Activated T-cell treated with anti-CD3 and anti-CD28 coated beads, Interleukin-2, amount 50 U/mL, for 72 hours (primary cell): ENCODE measurements at places on chromosomes 16 and 17. TPM values are rescaled to one million over a fixed set of nuclear protein-coding genes. Genes with fewer than 3 reads are reported as not detected.

GRCh38 chr17:74342224-74342623, 16.2 kb downstream of the KIF19 start:
- no peak for DNase-seq

- no peak for DNase-seq
Measured at GRCh38 chr17:81298325-81298990, 3.4 kb upstream of the SLC38A10 start.

DNA sequence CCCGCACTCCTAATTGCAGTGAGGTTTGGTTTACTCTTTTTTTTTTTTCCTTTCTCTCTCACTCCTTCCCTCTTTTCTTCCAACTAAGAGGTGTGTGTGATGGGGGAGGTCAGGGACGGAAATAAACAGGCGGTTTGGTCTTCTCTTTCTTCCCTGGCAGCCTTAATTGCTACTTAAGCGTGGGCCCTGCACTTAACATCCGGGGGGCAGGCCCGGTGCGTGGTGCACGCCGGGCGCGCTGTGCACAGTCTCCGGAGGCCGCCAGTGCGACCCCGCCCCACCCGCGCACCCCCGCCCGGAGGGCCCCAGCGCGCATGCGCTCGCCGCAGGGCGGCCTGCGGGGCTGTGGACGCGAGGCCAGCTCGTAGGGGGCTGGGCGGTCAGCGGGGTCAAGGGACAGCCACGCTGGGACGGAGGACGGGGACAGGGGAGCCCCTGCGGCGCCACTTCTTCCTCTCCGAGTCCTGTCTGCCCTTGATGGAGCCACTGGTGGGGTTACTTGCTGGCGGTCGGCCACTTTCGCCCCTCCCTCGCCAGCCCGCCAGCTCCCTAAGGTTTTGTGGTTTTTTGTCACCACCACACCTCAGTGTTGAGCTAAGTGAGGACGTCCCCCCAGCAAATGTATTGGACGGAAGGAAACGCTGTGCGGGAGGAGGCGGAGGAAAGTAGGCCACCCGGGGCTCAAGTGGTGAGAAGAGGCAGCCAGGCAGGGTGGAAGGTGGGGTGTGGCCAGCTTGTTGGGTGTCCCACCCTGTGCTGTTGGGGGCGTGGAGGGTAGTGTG, 120.9 kb downstream of the MRM1 start:
- DNase-seq = peak; percentile 92

GRCh38 chr16:68073902-68074760, 11.0 kb upstream of the NFATC3 start:
- DNase-seq = no peak

- DNase-seq = no peak
Measured at GRCh38 chr17:15231851-15232516, 33.1 kb downstream of the PMP22 start.

- no peak for DNase-seq
Measured at GRCh38 chr16:76500006-76500405, 222.8 kb downstream of the CNTNAP4 start.

DNA sequence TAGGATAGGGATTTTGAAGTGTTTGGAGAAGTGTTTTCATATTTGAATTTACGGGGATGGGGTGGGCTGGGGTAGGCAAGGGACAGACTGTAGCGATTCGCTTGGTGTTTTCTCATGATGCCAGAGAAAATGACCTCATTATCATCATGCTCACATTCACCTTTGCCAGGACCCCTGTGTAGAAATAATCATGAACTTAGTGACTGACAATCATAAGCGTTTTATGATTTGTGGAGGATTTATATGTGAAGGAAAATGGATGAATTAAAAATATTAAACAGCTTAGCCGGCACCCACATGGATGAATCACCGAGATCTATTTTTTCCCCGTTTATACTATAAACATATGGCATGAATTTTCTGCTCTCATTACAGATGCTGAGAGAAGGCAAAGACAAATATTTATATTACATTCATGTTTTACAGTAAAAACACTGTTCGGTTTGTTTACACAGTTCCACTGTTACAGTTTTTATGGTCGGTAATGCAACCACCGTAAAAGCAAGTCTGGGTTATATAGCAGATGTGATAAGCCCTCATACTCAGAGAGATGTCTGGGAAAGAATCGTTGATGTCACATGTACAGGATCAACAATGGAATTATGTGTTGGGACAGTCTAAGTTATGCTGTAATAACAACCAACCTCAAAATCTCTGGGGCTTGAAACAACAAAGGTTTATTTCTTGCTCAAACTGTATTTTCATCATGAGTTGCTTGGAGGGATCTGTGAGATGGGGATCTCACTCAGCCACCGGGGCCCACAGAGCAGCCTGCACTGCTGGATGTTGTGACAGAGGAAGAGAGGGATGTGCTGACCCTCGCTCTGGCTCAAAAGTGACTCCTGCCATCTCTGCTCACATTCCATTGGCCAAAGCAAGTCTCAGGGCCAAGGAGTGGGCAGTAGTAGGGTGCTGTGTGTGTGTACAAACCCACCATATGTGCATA, 85.1 kb downstream of the WWOX start:
- DNase-seq = no peak

Gene C16orf96
- total RNA-seq = 0.55 TPM

DNA sequence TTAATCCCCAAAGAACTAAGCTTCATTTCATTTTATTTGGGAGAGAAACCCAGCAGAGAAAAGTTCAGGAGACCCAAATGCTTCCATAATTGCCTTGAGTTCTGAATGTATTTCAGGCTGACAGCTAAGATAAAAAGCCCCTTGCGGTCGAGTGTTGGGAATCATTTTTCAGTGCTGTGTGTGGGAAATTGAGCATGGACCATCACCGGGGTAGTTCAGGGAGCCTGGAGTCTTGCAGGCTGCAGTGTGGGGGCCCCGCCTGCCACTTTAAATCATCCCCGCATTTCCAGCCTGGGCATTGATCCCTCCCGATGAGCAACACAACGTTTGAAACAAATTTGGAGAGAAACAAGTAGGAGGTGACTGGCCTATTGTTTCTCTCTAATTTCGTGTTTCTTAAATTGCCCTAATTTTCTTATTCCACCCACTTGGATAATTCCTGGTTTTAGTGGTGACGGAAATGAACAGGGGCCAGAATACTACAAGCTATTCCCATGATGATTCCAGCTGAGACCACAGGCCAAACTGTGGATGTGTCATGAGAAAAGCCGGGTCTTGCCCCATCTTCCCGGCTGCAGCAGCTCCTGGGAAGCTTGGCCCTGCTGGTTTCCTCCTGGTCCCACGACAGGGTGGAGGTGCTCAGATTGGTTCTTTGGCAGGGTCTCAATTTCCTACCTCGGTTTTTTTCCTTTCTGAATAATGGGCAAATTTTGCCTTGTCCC, 75.1 kb downstream of the FOXL1 start:
- no peak for DNase-seq

GRCh38 chr16:85553436-85554113, 59.5 kb upstream of the GSE1 start:
- peak; percentile 66 for DNase-seq

GRCh38 chr17:77494664-77495435, 354.1 kb downstream of the SEC14L1 start:
- DNase-seq = peak; percentile 82
